GM12892 (cell line): ENCODE measurements at places on chromosomes 3 and 15.

DNA sequence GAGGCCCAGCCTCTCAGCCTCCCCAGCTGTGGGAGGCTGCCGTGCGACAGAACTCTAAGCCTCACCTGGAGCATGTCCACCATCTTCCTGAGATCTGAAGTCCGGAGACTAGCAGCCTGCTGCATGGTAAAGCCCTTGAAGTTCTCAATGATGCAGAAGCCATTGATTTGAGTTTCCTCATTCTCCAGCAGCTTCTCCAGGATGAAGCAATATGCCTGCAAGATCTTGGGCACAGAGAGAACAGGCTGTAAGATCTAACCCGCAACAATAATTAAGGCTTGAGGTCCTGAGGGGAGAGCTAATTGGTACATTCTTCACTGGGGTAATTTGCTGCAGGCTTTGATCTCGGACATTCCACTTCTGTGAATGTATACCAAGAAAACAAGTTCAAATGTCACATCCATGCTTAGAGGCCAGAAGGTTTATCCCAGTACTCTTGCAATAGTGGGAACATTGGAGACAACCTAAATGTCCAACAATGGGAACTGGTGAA lies 9.7 kb downstream of the RLBP1 start:
- no peak for DNase-seq

GRCh38 chr3:189305412-189305811 lies 133.6 kb downstream of the TPRG1 start:
- no peak for DNase-seq

GRCh38 chr3:123283657-123284398 lies 82.1 kb downstream of the SEC22A start:
- DNase-seq, result no peak

- DNase-seq, result no peak
These were observed 8.2 kb upstream of the ANKRD63 start for GRCh38 chr15:40290918-40291574.

DNA sequence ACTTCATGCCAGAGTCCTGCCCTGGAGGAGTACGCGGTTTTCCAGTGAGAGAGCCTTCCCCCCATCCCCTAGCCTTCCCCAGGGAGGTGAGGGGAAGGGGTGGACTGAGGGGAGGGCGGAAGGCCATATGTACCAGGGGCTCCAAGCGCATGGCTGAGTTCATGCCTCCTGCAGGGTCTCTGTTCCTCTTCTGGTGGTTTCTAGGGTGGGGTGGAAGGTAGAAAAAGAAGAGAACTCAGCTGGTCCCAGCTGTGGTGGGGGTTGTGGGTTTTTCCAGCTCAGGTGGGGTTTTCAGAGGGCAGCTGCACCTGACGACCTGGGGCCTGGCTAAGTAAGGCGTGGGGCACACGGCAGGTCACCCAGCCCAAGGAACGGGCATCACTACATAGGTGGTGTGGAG lies 10.7 kb upstream of the IQSEC1 start:
- peak; percentile 50 for DNase-seq

- DNase-seq, result no peak
These were observed 114.2 kb upstream of the THRB start for GRCh38 chr3:24608701-24609390.
